ENCODE measurements at places on chromosomes 5 and 9.

DNA sequence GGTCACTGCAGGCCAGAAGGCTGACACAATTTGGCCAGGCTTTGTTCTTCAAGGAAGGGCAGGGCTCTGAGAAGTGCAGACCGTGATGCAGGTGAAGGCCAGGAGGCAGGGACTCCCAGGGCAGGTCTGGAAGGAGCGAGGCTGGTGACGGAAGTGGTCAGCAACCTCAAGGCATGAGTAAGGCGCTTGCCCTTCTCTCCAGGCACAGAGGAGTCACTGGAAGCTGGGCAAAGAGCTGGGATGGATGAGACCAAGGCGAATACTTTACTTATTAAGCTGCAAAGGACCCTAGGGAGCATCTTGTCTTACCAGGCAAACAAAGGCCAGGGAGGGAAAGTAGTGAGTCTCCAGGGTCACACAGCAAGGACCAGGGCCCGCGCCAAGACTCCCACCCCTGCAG is 18.6 kb downstream of the IRF1 start:
- no peak for DNase-seq

GRCh38 chr9:128499920-128500319 is 4.6 kb upstream of the GLE1 start:
- DNase-seq: no peak

DNA sequence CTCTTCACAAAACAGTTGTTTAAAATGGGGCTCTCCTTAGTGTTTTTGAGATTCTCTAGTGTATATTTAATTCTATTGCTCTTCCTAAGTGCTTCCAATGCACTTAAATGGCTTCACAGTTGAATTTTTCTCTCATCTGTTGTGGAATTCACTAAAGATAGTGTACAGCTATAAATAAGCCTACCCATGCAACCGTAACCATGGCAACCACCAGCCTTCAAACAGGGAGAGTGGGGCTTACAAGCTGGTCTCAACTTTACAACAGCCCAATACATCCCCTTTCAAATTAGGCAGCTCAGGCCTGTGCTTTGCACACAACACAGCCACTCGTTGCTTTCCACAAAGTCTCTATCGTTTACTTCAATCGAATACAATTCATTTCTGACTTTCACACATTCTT is 144.0 kb upstream of the PLPPR1 start:
- no peak for DNase-seq

- DNase-seq: no peak
These were observed 20.0 kb downstream of the ERAP2 start for GRCh38 chr5:96896276-96896675.

GRCh38 chr5:150082889-150083288 is 3.5 kb downstream of the CSF1R start:
- no peak for DNase-seq

- no peak for DNase-seq
These were observed 895.9 kb downstream of the TLE4 start for GRCh38 chr9:80467632-80468031.

DNA sequence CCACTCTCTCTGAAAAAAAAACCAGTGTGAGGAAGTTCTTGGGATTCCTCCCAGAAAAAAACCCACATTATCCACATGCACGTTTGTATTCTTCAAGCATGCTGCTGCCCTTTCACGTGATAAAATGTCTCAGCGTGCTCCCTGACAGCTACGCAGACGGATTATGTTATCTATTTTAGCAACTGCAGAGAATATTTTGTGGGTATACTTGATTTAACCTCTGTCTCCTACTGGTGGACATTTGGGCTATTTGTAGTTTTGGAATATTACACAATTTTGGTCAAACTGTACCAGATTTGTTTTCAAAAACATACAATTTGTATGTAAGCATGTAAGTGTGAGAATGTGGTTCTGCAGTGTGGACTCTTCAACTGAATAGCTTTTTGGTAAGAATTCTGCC is 10.7 kb downstream of the PRRC2B start:
- no peak for DNase-seq

DNA sequence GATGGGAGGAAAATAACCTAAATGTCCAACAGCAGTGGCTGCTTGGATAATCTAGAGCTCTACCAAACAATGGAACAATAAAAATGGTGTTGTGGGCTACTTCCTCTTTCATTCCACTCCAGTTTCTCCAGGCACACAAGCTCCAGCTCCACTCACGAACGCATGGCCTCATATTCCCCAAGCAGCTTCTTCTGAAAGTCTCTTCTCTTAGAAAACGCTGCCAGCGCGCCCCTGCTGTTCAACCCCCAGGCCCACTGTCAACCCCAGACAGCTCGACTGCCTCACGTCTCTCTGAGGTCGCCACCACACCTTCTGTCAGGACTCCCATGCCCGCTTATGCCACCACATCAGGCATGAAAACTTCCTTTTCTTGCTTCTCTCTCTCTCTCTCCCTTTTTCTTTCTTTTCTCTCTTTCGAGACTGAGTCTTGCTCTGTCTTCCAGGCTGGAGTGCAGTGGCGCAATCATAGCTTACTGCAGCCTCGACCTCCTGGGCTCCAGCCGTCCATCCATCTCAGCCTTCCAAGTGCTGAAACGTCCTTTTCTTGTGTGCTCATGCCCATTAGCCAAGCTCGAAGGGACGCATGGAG is 16.2 kb downstream of the OR2V2 start:
- DNase-seq: no peak

DNA sequence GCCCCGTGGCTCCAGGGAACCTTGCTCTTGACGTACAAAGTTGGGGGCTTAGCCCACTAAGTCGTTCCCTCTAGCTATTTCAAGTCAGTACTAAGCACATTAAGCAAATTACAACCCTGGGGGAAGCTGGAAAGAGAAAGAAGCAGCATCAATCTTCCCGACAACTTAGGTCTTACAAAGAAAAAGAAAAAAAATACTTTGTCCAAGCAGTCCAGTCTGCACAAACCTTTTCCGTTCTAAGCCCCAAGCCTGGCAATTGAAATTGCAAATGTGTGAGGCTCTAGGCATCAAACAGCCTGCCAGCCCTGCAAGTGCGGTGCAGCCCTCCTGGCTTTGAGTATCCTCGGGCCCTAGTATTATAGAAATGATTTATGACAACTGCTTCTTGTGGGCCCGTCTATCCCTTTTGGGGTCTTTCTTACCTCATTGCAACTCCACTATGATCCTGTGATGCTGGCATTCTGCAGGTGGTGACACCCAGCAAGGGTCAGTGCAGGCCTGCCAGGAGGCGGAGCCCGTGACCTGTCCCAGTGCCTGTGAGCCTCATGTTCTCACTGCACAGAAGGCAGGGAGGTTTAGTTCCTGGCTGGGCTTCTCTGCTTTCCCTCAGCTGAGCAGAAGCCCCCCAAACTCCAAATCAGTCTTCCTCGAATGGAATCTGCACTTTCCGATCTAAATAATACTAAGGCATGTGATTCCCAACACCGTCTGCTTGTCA is 232.3 kb upstream of the IRX2 start:
- no peak for DNase-seq

GRCh38 chr5:95668216-95668615 is 14.6 kb downstream of the SPATA9 start:
- DNase-seq: no peak

- no peak for DNase-seq
These were observed 204.4 kb upstream of the IER5L start for GRCh38 chr9:129382281-129383018.

DNA sequence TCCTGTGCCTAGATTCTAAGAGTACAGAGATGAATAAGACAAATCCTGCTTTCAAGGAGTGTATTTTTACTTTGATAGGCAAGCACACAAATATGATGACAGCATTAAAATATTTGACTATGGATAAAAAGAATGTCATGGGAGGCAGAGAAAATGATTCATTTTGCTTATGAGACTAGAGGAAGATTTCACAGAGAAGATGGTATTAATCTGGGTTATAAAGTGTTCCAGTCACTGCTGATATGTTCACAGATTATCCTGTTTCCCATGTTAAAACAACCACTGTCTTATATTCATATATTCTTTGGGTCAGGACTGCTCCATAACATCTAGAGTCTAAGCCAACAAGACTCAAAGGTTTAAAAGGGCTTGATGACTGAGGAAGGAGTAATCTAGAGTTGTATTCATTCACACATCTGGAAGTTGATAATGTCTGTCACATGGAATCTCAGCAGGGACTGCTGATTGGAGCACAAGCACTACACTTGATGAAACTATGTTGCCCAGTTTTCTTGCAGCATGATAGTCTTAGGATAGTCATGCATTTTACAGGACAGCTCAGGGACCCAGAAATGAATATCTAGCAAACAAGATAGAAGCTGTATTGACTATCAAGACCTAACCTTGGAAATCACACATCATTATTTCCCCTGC is 79.3 kb downstream of the STARD4 start:
- no peak for DNase-seq

GRCh38 chr5:109911731-109912130 is 222.0 kb downstream of the MAN2A1 start:
- DNase-seq: no peak

DNA sequence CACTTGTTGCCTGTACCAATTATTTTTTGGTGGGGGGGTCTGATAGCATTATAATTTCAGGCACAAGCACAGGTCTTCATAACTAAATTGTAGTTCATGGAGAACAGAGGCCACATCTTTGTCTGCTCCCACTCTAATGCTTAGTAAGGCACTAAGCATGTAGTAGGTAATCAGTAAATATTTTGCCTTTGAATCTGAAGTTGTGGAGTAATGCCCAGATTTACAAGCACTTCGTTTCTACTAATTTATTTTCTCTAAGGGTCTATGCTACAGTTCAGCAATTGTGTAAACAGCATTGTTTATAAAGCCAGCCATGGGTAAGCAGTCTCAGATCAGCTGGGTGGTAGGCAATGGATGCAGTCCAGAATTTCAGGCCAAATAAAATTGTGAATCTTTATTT is 78.6 kb downstream of the GRIA1 start:
- DNase-seq: no peak

DNA sequence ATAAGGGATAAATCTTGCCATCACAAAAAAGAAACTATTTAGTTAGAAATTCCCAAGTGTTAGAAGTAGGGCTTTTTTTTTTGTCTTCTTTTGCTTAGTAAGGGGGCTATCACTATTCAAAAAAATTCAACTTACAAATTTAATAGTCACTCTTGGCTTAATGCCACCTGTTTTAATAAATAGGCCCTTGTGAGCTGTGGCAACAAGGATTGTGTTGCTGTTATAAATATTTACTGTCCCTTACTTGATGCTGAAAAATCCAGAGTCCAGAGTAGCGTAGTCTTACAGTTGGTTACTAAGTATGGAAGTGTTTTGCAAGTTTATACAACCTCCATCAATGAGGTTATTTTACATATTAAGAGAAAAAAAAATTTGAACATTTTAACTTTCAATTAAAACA is 21.4 kb upstream of the CEP78 start:
- no peak for DNase-seq

- DNase-seq: no peak
These were observed 18.6 kb downstream of the CD74 start for GRCh38 chr5:150394131-150394530.

- DNase-seq: no peak
These were observed 168.8 kb downstream of the PDE4D start for GRCh38 chr5:59724482-59725391.

DNA sequence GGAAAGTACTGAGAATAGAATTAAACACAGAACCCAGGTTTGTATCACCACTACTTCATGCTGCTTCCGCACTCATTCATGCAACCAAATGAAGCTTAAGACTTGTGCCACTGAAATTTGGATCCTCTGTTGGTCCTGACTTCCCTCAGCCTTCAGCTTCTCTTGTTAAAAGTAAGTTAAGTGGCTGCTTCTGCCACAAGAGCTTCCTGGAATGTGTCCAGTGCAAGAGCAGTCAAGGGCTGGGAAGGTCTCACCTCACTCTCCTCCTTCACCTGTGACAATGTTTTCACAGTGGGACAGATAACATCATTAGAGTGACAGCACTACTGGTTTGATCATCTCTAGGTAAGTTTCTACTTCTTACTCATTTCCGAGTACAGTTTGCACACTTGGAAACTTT is 7.9 kb downstream of the SNCAIP start:
- DNase-seq: no peak

- DNase-seq: no peak
These were observed 294.5 kb downstream of the EBF1 start for GRCh38 chr5:158805195-158805594.

- no peak for DNase-seq
These were observed 33.9 kb downstream of the TRIP13 start for GRCh38 chr5:926417-927171.
